ENCODE measurements at places on chromosomes 3 and 15.

DNA sequence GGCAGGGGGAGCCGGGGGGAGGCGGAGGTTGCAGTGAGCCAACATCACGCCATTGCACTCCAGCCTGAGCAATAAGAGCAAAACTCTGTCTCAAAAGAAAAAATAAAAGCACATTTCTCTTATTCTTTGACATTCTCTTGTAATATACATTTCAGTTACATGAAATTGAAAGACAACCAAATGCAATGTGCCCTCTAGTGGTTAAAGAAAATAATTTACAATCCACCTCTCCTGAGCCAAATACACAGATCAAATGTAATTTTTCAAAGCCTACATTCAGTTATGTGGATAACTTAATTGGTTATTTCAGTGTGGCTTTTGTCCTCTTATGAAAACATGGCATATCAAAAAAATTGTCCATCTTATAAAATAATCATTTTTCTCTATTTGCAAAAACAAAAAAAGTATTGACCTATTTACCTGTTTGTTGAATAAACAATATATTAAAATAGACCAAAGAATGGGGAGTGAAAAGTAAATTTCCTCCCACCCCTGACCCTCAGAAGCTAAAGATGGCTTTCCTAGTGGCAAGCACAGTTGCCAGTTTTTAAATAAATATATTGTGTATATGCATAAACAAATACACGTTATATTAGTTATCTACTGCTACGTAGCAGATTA, 14.2 kb upstream of the U2SURP start:
- peak; percentile 57 for DNase-seq

DNA sequence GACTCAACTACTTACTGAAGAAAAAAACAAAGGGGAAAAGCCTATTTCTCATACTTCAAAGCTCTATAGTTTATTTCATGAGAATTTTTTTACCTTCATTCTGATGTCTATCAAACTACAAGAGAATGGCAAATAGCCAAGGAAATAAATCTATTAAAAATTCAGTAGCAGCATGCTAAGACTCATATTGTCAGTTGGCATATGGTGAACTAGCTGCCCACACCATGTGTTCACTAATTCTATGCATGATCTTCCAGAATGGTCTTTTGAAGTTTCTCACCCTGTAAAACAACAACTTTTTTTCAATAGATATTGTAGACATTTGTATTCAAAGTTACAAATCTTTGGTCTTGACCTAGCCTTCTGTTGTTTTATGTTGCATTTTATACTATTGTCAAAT, 386.2 kb downstream of the RSL24D1 start:
- no peak for DNase-seq

DNA sequence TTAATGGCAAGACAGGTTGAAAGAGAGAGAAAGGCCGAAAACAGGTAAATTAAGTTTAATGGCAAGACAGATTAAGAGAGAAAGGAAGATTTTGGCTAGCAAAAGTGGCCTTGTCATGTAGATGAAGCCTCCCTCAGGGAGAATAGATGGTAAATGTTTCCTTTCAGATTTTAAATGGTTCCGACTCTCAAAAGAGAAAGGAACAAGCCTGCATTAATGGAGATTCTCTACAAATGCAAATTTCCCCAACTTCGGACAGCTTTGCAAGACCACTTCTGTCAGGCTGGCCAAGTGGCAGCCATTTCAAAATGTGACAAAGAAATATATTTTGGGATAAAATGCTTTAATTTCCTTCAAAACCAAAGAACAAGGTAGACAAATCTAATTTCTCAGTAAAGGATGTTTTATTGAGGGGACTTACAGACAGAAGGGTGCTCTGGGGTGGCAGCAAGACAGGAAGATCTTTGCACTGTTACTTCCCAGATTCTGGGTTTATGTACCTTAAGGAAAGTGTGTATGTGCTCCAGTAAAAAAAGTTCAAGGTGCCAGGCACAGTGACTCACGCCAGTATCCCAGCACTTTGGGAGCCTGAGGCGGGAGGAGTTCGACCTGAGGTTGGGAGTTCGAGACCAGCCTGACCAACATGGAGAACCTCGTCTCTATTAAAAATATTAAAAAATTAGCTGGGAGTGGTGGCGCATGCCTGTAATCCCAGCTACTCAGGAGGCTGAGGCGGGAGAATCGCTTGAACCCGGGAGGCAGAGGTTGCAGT, 626.3 kb upstream of the NAALADL2 start:
- no peak for DNase-seq

- no peak for DNase-seq
Observed at GRCh38 chr3:64900617-64901521, 213.1 kb upstream of the ADAMTS9 start.

GRCh38 chr3:31635545-31635944, 102.8 kb downstream of the STT3B start:
- DNase-seq: no peak

- DNase-seq: no peak
Observed at GRCh38 chr15:65949011-65949410, 79.7 kb downstream of the RAB11A start.

DNA sequence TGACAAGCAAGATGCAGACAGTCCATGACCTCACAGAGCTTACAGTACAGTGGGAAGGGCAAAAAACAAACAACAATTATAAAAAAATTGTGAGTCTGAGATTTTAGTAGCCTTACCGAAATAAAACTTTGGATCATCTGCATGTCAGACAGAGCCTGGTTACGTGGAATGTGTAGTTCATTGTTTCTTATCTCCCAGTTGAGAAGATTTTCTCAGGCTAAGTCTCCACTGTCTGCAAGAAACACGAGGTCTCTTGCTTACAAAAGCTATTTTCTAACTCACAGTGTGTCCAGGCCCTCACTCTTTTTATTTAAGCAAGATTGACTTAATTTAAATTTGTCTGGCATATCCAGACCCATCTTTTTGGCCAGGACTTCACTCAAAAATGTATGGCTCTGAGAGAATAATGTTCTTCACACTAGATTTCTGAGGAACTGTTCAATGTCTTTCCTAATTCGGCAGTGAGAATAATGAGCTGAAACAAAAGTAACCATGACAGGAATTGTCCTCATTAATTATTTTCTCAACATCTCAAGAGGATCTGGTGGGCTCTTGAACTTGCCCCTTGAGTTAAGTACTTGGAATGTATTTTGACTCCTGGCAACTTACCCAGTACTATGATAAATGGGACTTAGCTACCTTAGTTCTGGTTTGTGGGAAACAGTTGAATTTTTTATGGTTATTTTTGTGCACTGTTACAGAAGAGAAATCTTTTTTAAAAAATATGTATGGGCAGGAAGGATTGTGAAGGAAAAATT, 265.1 kb upstream of the COL8A1 start:
- DNase-seq: no peak

GRCh38 chr3:98536456-98537017, 4.8 kb downstream of the GPR15 start:
- DNase-seq: no peak

DNA sequence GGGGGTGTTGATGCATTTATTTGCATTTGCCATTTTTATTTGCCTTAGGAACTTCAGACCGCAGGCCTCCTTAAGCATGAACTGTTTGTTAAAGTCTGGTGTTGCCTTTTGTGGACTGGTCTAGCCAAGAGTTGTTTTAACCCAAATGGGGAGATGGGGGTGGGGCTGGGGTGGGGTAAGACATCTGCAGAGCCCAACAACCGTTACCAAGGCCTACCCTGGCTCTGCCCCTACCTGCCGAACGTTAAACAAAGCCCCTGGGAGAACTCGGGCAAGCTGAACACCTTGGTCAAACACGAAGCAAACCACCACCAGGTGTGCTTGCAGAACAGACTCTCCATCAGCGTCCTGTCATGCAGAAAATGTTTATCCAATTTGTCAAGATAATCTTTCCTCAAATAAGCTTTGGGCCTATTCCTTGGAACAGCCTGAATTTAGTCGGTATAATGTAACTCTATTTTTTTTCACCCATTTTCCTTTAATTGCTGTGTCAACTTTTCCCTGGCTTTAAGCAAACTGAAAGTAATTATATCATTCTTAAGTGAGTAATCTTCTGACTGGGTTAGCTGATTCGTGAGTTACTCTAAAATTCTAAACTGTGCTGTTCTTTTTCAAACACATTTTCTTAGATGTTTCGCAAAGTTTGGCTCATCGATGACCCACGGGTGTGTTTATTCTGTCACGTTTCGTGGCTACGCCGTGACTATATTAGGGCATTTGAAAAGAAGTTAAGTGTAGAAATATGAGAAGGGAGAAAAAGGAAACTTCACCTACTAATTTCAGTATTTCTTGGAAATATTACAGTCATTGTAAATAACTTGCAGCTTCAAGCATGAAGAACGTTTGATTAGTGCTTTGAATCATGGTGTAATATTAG, 127.6 kb downstream of the SOX2 start:
- no peak for DNase-seq

- no peak for DNase-seq
Observed at GRCh38 chr15:52656412-52656811, 22.8 kb downstream of the ATOSA start.

- DNase-seq: no peak
Observed at GRCh38 chr3:133965906-133966305, 63.8 kb downstream of the SLCO2A1 start.

DNA sequence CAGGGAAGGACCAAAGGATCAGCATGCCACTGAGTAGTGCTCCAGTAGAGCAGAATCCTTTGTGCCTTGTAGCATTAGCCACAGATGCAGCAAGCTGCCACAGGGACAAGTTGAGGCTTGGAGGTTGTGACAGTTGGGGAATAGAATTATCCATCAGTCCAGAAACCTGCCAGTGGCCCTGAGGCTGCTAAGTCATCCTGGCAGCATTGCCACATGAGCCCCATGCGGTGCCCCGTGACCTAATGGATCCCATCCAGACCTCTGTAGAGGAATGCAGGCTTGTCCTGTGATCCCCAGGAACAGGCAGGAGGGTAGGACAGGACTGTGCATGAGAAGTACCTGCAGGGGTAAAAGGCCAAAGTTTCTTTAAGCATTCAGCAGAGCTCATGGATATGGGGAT, 51.7 kb downstream of the BOC start:
- DNase-seq: no peak

- no peak for DNase-seq
Observed at GRCh38 chr3:80283783-80284182, 516.0 kb upstream of the ROBO1 start.

- DNase-seq: no peak
Observed at GRCh38 chr3:37944391-37944842, 46.2 kb upstream of the VILL start.

DNA sequence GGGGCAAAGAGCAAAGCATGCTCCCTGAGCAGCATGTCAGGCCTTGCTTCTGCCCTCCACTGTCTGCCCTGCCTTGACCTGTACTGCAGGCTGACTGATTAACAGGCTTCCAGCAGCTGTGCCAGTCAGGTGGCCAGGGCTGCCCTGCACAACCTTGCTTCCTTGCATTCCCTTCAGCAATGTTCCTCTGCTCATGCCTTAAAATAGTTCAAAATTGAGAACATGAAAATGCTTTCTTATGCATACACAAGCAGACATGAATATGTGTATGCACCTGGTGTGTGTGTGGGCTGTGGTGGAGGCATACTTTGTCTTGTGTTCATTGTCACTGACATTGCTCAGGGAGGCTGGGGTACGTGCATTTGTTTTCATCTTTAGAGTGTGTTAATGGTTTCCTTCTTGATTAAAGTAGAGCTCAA, 1.2 kb upstream of the SLC22A13 start:
- no peak for DNase-seq

GRCh38 chr3:125646581-125646980, 51.3 kb upstream of the OSBPL11 start:
- no peak for DNase-seq

- DNase-seq: no peak
Observed at GRCh38 chr15:53209396-53210042, 419.4 kb upstream of the ONECUT1 start.

GRCh38 chr3:14236902-14237301, 58.3 kb downstream of the LSM3 start:
- no peak for DNase-seq

- DNase-seq: peak; percentile 36
Observed at GRCh38 chr3:152159328-152159727, 109.4 kb upstream of the MBNL1 start.

DNA sequence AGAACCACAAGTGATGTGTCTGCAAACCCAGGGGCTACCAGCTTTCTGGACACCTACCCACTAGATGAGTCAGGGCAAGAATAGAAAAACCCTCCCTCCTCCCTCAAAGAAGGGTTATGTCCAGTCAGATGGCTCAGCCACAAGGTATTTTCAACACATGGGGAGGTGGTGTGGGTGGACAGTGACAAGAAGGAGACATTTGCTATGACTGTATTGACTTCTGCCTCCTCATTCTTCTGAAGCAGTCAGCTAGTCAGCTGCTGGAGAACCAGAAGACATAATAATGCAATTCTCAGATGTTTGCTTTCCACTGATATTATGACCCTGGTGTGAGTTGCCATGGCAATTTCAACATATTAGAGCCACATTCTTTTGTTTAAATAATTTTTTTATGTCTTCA, 66.7 kb upstream of the GOLGA8B start:
- DNase-seq: peak; percentile 31

DNA sequence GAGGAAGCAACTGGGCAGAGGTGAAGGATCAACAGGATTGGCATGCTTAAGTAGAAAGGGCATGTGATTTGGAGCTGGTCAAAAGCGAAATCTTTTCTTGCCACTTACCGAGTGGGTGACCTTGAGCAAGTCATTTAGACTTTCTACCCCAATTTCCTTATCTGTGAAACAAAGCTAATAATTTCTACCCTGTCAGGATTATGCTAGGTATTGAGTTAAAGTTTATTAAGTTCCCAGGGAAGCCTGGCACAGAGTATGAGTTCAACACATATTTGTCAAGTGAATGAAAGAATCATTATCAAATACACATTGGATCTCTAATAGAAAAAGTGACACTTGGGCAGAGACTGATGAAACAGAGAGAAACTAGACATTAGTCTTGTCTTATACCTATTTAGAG, 66.4 kb upstream of the FRMD4B start:
- DNase-seq: no peak

- DNase-seq: no peak
Observed at GRCh38 chr3:166171695-166172094, 334.5 kb upstream of the BCHE start.

- no peak for DNase-seq
Observed at GRCh38 chr15:86040356-86041033, 39.2 kb upstream of the AGBL1 start.

DNA sequence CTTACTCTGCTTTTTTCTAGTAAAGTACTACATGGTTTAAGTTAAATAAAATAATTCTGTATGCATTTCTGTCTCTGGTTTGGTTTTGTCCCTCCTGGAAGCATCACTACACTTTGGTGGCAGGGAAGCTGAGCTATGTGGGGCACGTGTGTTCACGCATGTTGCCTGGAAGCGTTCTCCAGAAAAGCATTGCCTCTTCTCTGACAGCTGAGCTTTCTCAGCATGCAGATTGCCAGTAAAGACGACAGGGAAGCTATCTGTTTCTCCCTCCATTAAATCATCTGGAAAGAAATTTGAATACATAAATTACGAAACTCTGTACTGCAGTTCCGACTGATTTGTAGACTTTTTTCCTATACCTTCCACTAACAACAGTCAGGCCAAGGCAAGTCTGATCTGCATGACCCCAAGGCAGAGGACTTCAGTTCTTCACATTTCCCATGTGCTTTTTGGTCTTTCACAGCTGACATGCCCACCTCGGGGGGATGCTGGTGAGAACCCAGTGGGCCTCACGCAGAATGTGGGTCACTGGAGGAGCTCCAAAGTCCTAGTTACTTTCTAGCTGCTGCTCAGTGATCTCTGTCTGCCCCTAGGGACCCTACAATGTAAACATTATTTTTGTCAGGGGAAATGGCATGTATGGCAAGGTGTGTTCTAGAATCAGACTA, 43.0 kb downstream of the PGPEP1L start:
- no peak for DNase-seq

- peak; percentile 72 for DNase-seq
Observed at GRCh38 chr3:152331018-152331541, 62.4 kb downstream of the MBNL1 start.

All from AG08395 (cell line).